RWPE2 (cell line): ENCODE measurements at places on chromosomes 2 and 18.

DNA sequence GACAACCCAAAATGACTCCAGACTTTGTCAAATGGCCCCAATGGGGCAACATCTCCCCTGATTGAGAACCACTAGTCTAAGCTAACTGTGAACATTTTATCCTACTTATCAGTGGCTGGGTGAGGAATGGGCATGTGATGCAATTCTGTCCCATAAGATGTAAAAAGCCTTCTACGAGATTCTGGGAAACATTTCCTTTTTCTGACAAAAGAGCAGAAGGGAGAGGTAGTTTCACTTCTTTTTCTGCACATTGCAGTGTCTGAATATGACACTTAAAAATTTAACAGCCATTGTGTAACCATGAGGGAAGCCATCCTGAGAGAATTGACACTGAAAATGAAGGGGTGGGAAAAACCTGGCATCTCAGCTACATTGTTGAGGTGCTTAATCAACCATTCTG, 17.3 kb upstream of the MARCHF4 start:
- no peak for DNase-seq

DNA sequence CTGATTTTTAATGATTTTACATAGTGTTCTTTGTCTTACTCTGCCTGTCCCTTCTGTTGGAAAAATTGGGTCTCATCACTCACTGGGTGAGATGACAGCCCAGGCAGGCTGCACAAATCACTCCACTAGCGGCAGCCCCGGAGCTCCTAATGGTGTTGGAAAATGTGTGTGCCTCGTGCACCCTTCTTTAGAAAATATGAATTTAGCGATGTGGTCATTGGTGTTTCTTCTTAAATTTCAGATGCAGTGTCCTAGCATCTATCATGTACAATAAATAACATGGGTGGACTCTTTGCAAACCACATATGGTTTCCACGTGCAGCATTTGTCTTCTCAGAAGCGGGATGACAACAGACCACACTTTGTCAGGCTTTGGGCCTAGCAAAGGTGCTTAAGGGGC, 194.2 kb downstream of the ACKR3 start:
- no peak for DNase-seq

GRCh38 chr2:186135686-186136085, 350.4 kb upstream of the ZC3H15 start:
- DNase-seq, result no peak

DNA sequence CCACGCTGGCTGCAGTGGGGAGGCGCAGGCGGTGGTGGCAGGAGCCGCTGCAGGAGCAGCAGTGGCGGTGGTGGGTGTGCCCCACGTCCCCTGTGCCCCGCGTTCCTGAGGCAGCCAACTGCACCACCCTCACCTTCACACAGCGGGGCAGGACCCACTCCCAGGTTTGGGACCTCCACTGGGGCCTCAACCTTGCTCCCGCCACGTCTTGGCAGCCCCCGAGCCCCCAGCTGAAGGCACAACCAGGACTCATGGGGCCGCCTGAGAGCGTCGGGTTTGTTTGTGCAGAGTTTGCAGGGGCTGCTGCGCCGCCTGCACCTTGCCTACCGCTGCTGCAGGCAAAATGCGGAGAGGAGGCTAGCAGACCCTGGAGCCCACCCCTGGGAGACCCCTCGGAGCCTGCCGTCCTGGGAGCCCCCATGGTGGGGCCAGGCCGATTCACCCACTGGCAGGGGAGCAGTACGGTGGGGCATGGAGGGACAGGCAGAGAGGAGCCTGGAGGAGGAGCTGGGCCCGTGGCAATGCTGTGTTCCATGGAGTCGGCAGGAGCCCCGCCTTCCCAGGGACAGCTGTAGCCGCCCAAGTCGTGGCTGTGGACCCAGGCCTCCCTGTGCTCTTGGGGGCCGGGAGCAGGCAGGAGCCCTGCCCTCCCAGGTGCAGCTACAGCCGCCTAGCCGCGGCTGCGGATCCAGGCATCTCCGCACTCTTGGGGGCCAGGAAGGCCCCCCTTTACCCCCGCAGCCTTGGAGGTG, 14.7 kb upstream of the EML6 start:
- DNase-seq, result no peak

DNA sequence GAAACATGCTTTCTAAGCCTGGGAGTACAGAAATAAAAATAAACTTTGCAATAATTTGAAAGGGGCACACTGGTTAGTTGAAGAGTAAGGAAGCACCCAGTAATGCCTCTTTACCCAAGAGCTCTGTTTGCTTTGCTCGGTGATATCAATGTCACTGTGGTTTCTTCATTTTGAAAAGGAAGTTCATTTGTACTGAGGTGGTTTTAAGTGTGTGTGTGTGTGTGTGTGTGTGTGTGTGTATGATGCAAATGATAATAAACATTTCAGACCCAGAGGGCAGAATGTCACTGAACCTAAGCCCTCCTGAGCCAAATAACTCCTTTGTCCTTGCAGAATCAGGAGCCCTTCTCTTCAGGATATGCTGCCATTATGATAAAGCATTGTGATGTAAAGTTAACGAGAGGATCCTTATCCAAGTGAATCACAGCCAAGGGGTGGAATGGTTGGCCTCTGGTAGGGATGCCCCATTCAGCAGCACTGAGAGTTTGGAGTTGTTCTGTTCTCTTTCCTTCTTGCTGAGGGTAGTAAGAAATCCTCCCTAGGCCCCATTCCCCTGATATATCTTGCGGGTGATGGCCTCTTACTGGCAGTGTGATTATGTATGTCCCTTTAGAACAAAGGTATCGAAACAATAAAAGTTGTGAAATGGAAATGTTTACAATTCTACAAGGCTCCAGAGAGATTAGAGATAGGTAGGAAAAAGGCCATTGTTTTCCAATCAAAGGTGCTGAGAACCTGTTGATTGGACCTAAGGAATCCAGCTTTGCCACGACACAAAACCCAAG, 7.6 kb downstream of the ITGA6 start:
- no peak for DNase-seq

DNA sequence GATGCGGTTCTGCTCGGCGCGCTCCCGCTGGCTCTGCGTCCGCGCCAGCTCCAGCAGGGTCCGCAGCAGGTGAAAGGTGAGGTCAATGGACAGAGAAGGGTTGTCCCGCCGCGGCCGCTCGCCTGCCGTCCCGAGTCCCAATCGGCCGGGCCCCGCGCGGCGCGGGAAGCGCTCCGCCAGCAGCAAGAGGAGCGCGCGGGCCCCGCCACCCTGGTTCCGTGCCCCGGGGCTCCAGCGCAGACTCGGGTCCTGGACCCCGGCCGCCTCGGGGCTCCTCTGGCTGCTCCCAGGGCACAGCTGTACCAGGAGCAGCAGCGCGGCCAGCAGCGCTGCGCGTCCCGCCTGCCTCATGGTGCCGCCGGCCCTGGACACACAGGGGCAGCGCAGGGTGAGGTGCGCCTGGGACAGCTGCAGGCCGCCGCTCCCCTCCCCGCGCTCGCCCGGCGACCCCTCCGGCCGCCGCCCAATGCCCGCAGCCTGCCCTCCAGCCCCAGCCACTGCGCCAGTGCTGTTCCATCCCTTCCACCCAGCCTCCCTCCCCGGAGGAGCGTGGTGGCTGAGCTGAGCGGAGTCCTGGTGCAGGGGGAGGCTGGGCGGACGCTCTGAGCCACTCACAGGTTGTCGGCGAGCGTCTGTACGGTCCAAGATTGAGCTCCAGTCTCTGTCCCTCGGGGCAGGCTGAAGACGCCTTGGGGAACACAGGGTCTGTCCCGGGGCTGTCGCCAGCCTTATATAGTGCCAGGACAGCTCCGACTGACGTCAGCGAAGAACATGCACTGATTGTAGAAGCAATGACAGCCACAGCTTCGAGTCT, 493 bp downstream of the UCN start:
- DNase-seq, result no peak

- DNase-seq, result no peak
These were observed 15.1 kb downstream of the MFF start for GRCh38 chr2:227340106-227340505.
